ENCODE measurements at places on chromosomes 2 and 18. TPM values are rescaled to one million over a fixed set of nuclear protein-coding genes. Genes with fewer than 3 reads are reported as not detected.

Gene EMX1
- total RNA-seq, result not detected

Gene DAW1
- total RNA-seq, result 0.16 TPM

Gene COPS8
- total RNA-seq, result 91.4 TPM

Gene FBLN7
- 0.47 TPM for total RNA-seq

Gene EGR4
- total RNA-seq, result under 0.01 TPM

Gene FLACC1
- 0.43 TPM for total RNA-seq

Gene LIMS3
- total RNA-seq, result 1.6 TPM

Gene LIMS2
- total RNA-seq, result 0.77 TPM

Gene TMEM198
- total RNA-seq, result 1.3 TPM

Gene KLHL14
- total RNA-seq, result not detected

Gene FRZB
- 0.17 TPM for total RNA-seq

Gene RAX
- total RNA-seq, result not detected

Gene GCKR
- total RNA-seq, result not detected

Gene SAG
- not detected for total RNA-seq

Gene FAM161A
- 2.2 TPM for total RNA-seq

Gene HRH4
- total RNA-seq, result under 0.01 TPM

Gene EPHA4
- total RNA-seq, result 3.0 TPM

Gene DOK6
- total RNA-seq, result 9.0 TPM

Gene DLX1
- total RNA-seq, result 1.4 TPM

Gene AOX1
- 19.4 TPM for total RNA-seq

Gene KCNG2
- 1.9 TPM for total RNA-seq

Gene CRYGD
- total RNA-seq, result not detected

Gene PHLPP1
- 4.0 TPM for total RNA-seq

Gene ZNG1B
- 95.2 TPM for total RNA-seq

Gene SLC8A1
- total RNA-seq, result 82.7 TPM

Gene CFLAR
- 46.0 TPM for total RNA-seq

Gene RAB6D
- under 0.01 TPM for total RNA-seq

Gene C1GALT1C1L
- 0.34 TPM for total RNA-seq

Measured in bronchial smooth muscle cell (primary cell).